ENCODE measurements at places on chromosomes 1 and 21.

- DNase-seq, result no peak
Observed at GRCh38 chr1:17687145-17687544, 68.0 kb upstream of the ACTL8 start.

- no peak for DNase-seq
Observed at GRCh38 chr1:20551945-20552727, at the start of gene FAM43B. Gene FAM43B (plus strand): TSS chr1:20552573. CDS start chr1:20552974, 401 bp downstream.

GRCh38 chr21:25273959-25274358, 333.3 kb downstream of the MRPL39 start:
- DNase-seq, result no peak

DNA sequence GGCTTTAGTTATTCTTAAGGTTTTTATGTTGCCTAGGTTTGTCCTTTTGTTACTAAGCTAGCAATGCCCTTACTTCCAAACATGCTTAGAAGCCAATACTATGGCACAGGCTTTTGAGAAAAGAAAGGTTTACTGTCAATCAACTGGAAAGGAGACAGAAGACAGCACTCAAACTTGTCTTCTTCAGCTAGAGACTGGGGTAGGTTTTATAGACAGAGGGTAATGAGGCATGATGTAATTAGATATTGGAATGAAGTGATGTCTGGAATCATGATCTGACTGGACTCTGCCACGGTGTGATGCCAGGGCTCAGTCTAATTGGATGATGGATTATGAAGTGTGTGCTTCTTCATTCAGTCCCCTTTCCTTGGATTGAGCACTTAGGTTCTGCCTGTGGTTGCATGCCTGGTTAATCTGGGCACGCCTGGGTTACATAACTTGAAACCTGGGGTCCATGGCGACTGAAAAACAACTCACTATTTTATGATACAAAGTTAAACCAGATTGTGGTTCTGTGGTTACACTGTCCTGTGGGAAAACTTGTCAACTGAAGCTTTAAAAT, 625.8 kb downstream of the BRINP3 start:
- DNase-seq, result no peak

- DNase-seq, result no peak
Observed at GRCh38 chr1:208228026-208228425, 16.2 kb downstream of the PLXNA2 start.

GRCh38 chr1:10177876-10178275, 32.5 kb upstream of the KIF1B start:
- DNase-seq, result no peak

- DNase-seq, result no peak
Observed at GRCh38 chr1:195200772-195201171, 1407.5 kb downstream of the KCNT2 start.

DNA sequence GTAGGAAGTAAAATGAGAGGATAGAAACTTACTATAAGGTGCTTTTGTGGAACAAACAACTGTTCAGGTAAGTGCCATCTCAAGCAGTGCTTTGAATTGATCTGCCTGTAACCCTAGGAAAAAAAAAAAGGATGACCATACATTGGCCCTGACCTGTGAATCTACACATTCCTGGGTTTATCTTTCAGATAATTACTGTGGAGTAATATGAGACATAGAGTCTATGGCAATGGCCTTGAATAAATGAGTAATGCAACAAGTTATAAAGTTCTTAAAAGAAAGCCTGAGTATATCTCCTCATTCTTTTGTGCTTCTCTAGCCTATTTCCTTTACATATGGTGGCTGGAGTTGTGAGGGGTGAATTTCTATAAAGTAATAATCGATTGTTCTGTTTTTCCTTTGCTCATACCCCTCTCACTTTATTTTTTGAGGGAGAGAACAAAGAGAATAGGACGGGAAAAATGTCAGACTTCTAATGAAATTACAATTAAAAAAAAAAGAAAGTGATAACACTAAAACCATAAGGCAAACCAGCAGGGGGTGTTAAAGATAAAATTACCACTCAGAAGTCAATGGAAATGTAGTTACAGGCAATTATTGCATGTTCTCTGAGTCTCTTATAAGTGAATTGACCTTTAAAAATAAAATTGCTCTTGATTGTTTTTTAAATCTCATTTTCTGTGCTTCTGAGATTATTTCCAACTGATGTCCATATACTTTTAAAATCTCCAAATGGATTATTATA, 12.4 kb upstream of the ATP1A1 start:
- no peak for DNase-seq

DNA sequence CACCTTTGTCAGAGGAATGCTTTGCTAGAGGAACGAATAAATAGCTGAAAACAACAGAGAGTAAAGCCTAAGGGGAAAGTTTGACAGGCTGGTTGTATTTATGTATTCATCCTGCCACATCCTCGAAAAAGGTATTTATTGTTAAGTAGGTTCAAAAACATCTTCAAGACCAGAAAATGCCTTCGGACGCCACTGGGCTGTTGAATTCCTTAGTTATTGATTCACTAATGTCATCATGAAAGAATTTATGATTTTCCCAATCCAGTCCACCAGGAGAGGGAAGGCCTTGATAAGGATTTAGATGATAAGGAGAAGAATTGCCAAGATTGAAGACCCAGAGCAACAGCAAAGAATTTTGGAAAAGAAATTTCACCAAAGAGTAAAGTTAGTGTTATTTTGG, 35.2 kb upstream of the MAB21L3 start:
- DNase-seq, result no peak
